ENCODE measurements at places on chromosomes 3 and 15.

DNA sequence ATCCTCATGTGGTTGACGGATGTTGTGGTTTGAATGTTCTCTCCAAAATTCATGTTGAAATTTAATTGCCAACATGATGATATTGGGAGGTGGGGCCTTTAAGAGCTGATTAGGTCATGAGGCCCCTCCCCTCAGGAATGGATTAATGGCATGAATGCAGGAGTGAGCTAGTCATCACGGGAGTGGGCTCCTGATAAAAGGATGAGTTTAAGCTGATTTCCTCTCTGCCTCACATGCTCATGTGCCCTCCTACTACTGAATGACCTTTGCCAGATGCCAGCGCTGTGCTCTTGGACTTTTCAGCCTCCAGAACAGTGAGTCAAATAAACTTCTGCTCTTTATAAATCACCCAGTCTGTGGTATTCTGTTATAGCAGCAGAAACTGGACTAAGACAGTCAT, 111.2 kb downstream of the MYO5A start:
- no peak for DNase-seq

DNA sequence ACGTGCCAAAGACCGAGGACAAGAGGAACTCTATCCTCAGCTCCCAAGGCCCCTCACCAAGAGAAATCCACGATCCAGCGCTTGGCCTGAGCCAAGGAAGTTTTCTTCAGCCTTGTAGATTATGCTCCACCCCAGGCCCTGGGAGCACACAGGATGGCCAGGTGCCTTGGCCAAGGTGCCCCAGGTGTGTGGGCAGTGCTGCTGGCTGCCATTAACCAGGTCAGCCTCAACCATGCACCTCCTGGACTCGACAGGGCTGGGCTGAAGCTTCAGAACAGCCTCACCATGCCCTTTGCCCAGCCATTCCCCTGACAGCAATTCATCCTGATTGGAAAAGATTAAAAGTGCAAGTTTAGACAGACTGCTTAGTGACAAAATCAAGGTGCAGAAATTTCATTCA, 10.9 kb upstream of the MESP1 start:
- DNase-seq, result no peak

- DNase-seq, result no peak
These were observed 112.0 kb downstream of the SCAPER start for GRCh38 chr15:76793162-76793561.

GRCh38 chr15:76840830-76841460, 64.2 kb downstream of the SCAPER start:
- DNase-seq, result no peak

DNA sequence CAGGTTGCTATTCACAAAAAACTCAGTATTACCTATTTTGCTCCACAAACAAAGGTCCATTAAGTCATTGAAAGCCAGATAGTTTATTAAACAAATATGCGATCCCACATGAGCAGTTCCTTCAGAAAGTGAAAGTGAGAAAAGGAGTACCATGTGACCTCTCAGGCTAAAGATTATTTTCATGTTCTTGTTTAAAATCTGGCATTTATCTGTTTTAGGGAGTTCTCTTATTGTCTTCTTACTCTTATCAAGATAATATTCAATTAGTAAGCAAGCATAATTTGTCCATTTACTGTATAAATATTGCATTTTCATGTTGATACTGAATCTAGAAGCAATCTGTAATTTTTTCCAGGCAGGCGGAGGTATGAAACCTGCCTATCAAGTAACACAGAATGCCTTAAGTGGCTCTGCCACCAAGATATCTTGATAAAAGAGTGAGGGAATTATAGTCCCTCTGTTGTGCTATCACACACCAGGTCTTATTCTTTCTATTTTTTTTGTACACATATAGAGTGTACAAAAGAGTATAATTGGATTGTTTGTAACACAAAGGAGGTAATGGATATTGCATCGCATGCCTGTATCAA, 20.1 kb upstream of the PLSCR5 start:
- DNase-seq, result no peak

Measured in stimulated activated CD4-positive, alpha-beta T cell treated with anti-CD3 and anti-CD28 coated beads, Interleukin-12 subunit alpha, Interleukin-12 subunit beta, amount 100 ng/mL, for 24 hours (primary cell).